Stimulated activated CD4-positive, alpha-beta T cell treated with anti-CD3 and anti-CD28 coated beads, Interleukin-2, amount 100 ng/mL, for 4 hours (primary cell): ENCODE measurements at places on chromosomes 16 and 17.

DNA sequence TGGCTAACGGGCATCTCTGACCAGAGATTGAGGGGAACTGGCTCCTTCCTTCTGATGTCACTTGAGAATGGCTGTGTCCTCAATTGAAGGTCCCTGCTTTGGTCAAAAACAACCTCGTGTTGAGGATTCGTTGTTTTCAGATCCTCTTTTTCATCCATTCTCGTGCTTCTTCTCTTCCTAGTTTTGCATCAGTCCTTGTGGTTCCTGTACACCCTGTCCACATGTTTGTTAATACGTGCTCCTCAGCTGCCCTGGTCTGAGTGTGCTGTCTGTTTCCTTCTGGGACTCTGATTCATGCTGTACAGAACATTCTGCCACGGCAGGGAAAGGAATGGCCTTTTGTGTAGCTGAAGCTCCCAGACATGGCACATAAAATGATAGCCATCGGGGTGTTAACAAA, 863.2 kb upstream of the GOT2 start:
- DNase-seq = no peak

- no peak for DNase-seq
Observed at GRCh38 chr16:82368041-82368440, 198.0 kb upstream of the MPHOSPH6 start.

GRCh38 chr16:64983963-64984362, 137.9 kb downstream of the CDH11 start:
- no peak for DNase-seq

- no peak for DNase-seq
Observed at GRCh38 chr16:50596762-50597450, 48.7 kb downstream of the NKD1 start.

- no peak for DNase-seq
Observed at GRCh38 chr17:56679777-56680422, 86.4 kb downstream of the NOG start.

- no peak for DNase-seq
Observed at GRCh38 chr17:59432657-59433056, 101.2 kb downstream of the YPEL2 start.
